Activated CD4-positive, alpha-beta T cell treated with anti-CD3 and anti-CD28 coated beads, Interleukin-2, Interleukin-6, amounts not matched to agents 100 ng/mL and 50 ng/mL, durations not matched to agents 16 hours and 8 hours (primary cell): ENCODE measurements at places on chromosomes 5 and 9.

- no peak for DNase-seq
Measured at GRCh38 chr5:147986134-147986757, 77.5 kb upstream of the SPINK5 start.

GRCh38 chr9:92270511-92270910, 23.0 kb downstream of the IARS1 start:
- no peak for DNase-seq

GRCh38 chr9:73152953-73153352, 1.3 kb downstream of the ANXA1 start:
- peak; percentile 74 for DNase-seq

- DNase-seq: no peak
Measured at GRCh38 chr5:9557696-9558095, 11.8 kb upstream of the SEMA5A start.

GRCh38 chr9:2260417-2261306, 245.5 kb downstream of the SMARCA2 start:
- DNase-seq: no peak

DNA sequence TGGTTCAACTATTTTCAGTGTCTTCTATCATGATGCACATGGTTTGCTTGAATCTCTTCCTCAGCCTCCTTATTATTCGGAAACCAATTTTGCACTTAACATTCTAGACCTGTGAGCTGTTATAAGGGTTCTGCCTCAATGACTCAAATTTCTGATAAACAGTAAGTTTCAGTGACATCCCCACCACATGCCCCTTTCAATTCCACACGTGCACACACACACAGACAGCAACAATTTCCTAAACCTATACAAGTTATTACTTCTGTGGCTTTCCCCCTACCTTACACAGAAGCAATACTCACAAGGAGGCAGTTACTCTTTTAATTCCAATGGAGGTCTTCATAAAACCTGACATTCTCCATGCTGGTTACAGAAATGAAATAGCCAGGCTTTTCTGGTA, 102.4 kb downstream of the ELAVL2 start:
- DNase-seq: no peak

DNA sequence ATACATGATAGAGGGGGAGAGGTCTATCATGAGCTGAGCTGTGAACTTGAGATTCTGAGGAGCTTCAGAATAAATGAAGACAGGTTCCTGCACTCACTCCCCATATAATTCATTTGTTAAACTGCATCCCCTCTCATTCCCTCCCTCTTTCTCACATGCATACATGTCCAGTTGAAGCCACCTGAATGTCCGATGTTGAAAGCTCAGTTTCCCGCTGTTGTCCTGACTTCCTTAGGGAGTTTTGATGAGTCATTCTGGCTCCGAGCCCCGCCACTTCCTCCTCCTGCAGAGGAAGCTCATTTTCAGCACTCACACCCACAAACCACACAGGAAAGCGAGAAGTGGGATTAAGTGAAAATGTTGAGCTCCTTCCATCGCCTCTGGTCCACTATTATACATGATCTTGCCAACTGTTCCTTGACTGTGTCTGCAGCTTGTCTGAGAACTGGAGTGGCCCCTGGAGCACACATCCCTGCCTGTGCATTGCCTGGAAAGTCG, 121.2 kb downstream of the CEMIP2 start:
- peak; percentile 55 for DNase-seq

DNA sequence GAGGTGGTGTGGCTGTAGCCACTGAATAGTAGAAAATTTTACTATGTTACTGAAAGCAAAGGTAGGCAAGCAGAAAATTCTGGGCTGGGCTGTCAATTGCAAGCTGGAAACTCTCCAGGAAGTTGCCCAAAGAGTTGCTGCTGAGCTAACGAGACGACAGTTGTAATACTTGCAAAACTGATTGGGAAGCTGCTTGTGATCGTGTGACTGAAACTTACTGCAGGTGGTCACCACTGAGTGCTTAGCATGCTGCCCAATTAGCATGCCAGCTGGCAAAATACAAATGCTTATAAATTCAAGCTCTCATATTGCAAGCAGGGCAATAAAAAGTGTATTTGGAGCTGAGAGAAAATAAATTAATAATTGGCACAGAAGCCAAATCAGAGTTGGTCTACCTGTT, 758.5 kb upstream of the EDIL3 start:
- DNase-seq: no peak

DNA sequence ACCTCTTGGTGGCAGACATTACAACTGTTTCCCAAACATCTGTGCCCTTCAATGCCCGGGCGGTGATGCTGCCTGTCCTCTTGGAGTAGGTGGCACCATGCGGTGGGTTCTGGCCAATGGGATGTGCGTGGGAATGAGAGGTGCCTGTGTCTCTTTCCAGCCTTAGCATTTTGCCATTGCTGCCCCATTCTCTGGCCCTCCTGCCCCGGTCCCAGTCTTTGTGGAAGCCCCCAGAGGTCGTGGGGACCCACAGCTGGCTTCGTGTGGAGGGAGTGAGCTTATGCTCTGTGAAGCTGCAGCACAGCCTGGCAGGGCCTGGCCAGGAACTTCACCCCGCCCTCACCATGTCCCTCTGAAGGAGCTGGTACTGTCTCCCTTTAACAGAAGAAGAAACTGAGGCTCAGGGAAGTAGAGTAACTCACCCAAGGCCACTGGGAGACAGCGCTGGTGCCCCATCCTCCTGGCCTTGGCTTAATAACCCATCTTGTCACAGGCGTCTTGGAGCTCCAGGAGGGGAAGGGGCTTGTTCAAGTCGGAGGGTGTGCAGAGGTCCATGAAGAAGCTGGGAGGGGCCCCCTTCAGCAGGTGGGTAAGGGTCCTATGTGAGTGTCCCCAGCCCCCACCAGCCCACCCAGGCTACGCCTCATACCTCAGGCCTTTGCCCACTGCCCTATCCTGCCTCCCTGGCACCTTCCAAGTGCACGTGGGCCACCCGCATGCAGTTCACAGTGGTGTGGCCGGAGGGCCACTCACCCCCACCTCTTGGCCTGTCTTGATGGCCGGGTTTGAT, 173.6 kb downstream of the GAPVD1 start:
- no peak for DNase-seq

DNA sequence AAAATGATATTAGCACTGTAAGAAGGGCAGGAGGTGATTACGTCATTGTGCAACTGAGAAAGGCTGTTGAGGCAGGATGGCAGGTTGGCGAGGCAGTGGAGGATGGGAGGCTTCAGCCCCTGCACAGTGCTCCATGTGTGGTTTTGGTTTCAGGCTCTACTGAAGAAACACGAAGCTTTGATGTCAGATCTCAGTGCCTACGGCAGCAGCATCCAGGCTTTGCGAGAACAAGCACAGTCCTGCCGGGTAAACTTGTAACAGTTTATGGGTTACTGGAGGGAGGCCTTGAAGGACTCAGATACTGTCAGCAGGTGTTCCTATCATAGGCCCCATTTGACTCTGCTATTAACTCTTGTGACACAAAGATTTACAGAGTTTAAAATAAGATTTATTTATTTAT, 35.1 kb downstream of the SPTAN1 start:
- DNase-seq: peak; percentile 82

GRCh38 chr9:127336506-127337352, 60.2 kb upstream of the SLC2A8 start:
- DNase-seq: no peak

DNA sequence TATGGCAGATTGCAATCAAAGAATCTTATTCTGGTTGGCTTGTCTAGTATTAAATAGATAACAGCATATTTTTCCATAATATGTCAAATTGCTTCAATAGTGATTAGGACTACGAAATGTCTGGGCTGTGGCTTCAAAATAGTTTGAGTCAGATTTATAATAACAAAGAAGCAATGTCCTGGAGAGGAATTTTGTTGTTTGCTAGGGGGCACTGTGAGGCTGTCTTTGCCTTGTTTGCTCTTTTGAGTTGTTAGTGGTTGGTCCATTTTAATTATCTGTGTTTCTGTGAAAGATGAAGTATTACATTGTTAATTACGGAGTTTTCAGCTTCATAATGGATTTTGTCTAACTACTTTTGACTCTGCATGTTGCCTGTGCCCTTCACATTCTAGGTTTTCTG, 713.6 kb downstream of the TLE4 start:
- no peak for DNase-seq

- peak; percentile 5 for DNase-seq
Measured at GRCh38 chr5:60161340-60161934, 267.9 kb upstream of the PDE4D start.
